NCI-H1048 (cell line): ENCODE measurements at places on chromosomes 1 and 21.

DNA sequence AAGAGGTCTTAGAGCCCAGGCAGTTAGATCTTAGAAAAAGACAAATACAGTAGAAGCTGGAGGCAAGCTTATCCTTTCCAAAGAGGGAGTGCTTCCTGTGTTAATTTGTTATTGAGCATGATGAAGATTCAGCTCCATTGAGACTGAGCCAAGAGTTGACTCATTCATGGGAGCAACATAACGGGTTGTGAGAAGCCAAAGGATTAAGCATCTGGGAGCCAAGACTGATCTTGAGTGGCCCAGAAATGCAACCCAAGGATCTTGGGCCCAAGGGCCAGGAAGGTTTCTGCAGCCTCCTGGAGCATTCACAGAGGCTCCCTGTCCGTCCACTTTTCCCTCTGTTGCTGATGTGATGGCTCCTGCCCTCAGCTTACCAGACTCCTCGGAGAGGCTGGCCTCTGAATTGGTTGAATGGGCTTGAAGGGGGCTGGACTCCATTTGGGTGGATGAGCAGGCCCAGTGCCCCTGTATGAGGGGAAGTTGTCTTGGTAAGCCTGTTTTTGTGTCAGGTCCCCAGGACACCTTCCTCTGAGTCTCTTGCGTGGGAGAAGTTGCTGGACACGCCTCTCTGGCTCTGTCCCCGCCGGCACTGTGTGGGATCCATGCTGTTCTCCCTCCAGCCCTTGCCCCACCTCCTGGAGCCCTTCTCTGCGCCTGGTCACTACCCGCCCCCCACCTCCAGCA is 42.4 kb downstream of the PDE9A start:
- DNase-seq: no peak

DNA sequence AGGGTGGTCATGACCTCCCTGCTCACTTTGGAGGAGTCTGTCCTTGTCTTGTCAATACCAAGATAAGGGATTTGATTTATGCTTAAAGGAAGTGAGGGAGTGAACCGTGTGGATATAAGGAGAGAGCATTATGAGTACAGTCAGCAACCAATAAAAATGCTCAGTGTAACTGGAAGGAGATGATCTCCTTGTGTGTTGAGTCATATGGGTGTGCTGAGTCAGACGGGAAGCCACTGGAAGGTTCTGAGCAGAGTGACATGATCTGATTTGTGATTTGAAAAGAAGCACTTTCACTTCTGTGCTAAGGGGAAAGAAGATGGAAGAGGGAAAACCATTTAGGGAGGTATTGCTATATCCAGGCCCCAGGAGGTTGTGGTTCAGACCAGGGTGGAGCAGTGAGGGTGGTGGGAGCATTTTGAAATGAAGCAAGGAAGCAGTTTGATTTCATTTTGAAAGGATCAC is 2.5 kb upstream of the BCL10 start:
- DNase-seq: no peak

- no peak for DNase-seq
Measured at GRCh38 chr1:72221811-72222210, 60.5 kb downstream of the NEGR1 start.

GRCh38 chr1:165173818-165174217 is 182.7 kb downstream of the LMX1A start:
- no peak for DNase-seq

GRCh38 chr1:41980827-41981653 is 62.3 kb upstream of the HIVEP3 start:
- DNase-seq: no peak

GRCh38 chr21:33685613-33686197 is 43.4 kb downstream of the ITSN1 start:
- no peak for DNase-seq

DNA sequence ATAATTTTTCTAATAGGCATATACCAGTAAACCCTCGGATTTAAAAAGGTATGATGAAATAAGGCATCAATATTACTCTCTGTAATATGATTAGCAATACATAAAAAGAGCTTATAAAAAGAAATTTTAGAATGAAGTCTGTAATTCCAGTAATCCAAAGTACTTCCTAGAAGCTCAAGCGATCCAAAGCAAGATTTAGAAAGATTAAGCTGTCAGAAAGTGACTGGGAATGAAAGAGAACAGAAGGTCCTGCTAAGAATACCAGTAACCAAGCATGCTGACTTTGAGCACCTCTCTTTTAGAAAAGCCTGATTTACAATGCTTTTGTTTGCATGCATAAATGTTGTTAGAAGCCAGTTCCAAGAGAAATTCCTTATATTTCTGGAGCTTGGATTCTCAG is 125.1 kb downstream of the GIPC2 start:
- DNase-seq: no peak

DNA sequence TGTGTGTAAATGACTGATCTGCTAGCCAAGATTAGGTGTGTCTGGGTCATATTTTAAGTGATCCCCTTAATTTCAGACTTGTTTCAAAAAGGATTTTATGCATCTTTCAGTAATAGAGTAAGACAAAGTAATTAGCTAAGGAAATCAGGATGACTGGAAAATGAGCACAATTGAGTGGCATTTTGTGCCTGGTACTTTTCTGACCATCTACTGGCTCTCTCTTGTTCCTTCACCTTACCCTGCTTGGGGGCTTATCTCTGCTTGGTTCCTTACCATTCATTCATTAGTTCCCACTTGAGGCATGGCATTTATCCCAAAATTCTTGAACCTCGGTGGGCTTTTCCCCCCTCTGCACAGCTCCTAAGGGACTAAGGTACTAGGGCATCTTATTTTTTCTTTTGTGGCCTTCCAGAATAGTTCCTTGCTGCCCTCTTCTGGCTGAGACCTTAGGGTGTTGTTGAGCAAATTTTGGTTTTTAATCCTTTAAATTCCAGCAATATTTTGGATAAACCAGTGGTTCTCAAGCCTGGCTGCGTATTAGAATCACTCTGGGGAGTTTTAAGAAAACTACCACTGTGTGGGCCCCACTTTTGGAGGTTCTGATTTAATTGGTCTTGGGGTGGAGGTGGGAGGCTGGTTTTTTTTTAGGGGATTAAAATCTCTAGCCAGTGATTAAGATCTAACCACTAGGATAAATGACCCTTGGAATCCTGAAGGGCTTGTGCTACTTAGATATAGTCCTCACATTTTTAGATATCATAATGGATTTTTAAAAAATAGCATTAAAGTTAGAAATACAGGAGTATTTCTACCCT is 50.8 kb downstream of the HS2ST1 start:
- no peak for DNase-seq

DNA sequence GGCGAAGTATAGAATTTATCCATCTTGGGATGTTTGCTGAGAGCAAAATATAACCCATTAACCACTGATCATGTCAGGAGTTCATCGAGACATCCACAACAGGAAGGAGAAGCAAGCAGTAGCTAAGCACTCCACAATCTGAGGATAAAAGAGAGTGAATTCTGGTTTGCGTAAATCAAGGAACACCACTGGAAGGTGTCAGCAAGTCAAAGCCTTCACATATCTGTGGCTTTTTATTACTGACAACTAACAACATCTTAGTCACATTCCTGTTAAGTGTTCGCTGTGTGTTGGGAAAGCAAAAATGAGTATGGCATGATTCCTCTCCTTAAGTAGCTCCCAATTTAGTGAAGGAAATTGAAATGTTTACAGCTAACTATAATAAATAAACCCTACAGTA is 44.5 kb upstream of the DARS2 start:
- no peak for DNase-seq

GRCh38 chr1:44543786-44544185 is 130.5 kb downstream of the TMEM53 start:
- no peak for DNase-seq

- peak; percentile 74 for DNase-seq
Measured at GRCh38 chr1:233253832-233254331, 41.6 kb downstream of the PCNX2 start.

DNA sequence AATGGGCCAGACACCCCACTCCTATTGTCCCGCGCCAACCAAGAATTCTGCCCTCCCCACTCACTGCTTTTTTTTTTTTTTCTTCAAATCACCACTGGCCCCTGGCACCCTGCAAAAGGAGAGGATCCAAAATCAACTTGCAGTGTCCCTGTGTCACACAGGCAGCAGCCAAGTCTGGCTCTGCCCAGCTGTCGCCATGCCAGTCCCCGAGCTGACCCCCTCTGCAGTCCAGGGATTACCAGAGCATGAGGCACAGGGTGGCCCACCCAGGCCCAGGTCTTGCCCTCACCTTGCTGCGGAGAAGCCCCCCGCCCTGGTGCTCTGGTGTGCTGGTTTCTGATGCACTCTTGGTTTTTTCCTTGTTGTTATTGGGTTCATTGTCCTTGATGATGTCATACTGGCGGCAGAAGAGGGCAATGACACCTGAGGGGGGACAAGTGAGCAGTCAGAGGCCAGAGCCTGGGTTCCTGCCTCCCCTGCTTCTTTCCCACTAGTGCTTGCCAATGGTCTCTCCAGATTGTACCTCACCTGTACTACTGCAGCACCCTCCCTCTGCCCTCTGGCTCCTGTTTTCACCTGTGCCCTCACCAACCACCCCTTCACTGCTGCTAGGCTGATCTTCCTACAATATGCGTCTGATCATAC is 6.2 kb downstream of the FNDC5 start:
- no peak for DNase-seq

- DNase-seq: no peak
Measured at GRCh38 chr1:228074954-228075730, 7.4 kb upstream of the ARF1 start.

DNA sequence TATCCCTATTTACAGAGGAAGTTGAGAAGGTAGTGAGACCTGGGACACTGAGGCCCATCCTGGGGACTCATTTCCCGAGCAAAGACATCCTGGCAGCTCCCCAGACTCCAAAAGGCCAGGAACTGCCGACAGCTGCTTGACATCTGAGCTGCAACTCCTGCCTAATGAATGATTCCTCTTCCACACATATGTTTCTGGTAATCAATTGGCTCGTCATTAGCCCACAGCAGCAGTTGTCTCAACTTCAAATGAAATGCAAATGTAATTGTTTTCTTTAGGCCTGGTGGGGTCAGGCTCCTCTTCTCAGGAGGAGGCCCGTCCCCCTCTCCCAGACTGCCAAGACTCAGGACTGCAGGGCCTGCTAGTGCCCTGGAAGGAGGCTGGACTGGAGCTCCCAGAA is 61.8 kb upstream of the DISP3 start:
- DNase-seq: no peak

DNA sequence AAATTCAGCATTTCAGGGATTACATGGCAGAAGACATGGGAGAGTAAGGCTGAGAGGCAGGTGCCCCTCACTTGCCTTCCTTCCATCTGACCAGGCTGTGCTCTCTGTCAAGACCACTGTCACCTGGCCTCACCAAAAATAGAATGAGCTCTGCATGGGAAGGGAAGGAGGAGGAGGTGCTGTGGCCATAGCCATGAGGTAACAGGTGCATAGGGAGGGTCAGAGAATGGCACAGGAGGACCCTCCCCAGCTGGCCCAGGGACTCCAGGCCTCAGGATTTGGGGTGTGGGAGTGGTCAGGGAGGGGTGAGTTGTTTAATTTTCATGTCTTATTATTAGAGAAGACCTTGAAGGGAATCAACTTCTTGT is 192.3 kb downstream of the FCRL5 start:
- DNase-seq: no peak

- no peak for DNase-seq
Measured at GRCh38 chr1:246280551-246280950, 226.5 kb downstream of the SMYD3 start.

DNA sequence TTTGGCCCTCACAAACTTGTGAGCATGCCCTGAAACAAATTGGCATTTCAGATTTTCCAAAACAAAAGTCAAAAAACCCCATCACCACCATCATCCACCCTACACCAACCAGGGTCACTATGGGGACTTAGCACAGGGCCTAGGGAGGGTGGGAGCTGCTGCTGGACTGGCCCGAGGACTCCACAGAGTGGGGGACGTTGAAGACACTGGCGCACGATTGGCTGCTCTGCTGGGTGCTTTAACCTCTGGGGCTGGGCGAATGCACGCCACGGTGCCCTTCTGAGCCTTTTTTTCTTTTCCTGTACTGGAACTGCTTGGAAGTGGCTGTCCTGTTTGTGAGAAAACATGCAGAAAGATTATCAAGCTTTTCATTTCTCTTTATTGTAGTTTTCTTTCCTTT is 92.8 kb downstream of the CD247 start:
- no peak for DNase-seq

DNA sequence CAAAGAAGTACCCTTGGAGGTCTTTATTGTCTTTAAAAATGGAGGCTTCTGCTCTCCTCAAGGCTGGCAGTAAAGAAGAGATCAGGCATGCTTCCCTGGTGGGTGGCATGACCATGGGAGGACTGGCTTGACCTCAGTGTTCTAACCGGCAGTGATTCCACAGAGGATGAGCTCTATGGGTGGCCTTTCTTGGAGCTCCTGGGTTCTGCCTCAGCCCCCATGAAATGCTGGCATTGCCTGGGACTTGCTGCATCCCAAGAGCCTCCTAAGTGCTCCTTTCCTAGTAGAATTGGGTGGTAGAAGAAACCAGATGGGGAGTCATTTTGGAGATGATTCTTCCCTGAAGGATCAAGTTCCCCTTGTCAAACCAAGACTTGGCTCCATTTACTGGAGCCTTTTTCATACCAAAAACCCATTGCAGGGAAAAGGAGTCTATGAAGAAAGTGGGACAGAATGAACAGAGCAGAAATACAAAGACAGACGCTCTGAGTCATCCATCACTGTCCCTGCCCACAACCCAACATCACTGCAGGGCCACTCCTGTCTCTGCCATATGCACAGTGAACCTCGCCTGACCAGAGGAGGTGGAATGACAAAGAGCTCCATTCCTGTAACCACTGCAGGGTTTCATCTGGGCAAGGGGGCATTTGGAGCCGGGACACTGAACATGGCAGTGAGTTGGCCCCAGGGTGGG is 42.4 kb downstream of the RIMS3 start:
- DNase-seq: no peak

GRCh38 chr1:205339717-205340116 is 17.0 kb downstream of the KLHDC8A start:
- DNase-seq: no peak

DNA sequence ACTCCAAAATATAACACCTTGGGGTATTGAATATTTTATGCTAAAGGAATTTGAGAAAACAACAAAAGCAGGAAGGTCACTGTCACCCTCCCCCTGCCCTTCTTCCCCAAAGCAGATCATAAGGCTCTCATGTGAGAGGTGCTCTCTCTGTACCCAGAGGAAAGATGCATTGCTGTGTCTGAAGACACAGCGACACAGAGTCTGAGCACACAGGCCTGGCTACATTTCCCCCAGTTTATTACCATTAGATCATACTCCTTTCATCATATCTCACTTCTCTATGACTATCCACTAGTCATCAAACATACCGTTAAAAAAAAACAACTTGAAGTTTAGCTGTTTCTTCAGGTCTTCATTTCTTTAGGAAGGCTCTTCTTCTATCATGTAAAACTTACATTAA is 127.1 kb downstream of the PPIAL4G start:
- no peak for DNase-seq

GRCh38 chr1:235648954-235649367 is 623 bp downstream of the GNG4 start:
- DNase-seq: peak; percentile 45

GRCh38 chr1:38138498-38139233 is 92.1 kb upstream of the POU3F1 start:
- DNase-seq: no peak

GRCh38 chr1:192696082-192696481 is 60.1 kb downstream of the RGS13 start:
- DNase-seq: no peak

- no peak for DNase-seq
Measured at GRCh38 chr1:10604966-10605365, 130.2 kb downstream of the PEX14 start.
